Uterus (tissue), 4 donors: ENCODE measurements at places on chromosomes 3 and 15. TPM values are rescaled to one million over a fixed set of nuclear protein-coding genes. Genes with fewer than 3 reads are reported as not detected.

DNA sequence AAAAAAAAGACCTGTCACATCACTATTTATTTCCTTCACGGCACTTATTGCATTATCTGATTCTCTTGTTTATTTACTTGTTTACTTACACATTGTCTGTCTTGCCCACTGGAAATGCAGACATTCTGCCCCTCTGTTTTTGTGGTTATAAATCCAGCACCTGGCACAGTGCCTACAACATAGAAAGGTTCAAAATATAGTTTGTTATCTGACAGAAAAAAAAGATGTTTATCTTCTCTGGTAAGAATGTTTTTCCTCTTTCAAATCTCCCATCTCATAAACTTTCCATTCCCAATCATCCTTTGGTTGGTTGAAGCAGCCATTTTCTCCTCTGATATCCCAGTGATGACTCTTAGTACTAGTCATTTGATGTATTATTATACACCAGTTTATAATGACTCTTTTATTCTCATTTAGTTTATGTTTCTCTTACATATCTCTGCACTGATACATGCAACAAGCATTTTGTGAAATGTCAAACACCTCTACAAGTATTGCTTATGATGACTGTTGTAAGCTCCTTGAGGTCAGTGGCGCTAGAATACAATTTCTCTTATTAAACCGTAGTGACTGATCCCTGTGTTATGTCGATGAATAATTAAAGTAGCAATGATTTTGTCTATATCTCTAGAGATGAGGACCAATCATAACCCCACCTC lies 398.4 kb upstream of the TBL1XR1 start:
- H3K27ac ChIP-seq = no peak overlapping the region
- peaks cover 7% of the 10 kb centered on the region for H3K4me1 ChIP-seq
- no peaks in the 10 kb centered on the region for H3K36me3 ChIP-seq
- H3K27me3 ChIP-seq = no peaks in the 10 kb centered on the region

DNA sequence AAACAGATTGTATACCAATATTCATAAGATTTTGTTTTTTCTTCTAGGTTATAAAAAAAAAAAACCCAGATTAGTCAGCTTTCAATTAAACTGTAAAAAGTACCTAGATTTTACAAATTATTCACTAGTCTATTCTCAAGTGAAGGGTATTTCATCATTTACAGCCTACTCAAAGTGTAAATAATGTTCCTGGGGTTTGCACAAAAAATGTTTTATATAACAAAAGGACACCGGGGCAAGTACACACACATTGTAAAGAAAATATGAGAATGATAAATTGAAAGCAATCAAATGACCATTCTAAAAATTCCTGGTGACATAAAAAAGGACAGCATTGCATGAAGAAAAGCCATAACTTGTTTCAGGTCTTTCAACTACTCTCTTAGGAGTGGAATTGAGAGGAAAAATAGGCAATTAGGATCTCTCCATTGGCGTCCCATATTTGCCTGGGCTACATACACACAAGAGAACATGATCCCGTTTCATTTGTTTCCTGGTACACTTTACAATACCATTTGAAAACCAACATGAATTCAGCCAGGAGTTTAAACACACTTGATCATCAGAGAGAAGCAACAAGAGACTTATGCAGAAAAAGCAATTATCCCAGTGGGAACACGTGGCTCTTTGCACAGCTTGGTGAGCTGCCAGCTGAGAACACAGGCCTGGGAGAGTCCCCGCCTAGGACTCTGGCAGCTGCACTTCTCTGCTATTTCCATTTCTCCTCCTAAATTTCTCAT lies 1039.2 kb downstream of the ROBO1 start:
- no peaks in the 10 kb centered on the region for H3K4me1 ChIP-seq
- no peaks in the 10 kb centered on the region for H3K36me3 ChIP-seq
- H3K27me3 ChIP-seq = no peaks in the 10 kb centered on the region

DNA sequence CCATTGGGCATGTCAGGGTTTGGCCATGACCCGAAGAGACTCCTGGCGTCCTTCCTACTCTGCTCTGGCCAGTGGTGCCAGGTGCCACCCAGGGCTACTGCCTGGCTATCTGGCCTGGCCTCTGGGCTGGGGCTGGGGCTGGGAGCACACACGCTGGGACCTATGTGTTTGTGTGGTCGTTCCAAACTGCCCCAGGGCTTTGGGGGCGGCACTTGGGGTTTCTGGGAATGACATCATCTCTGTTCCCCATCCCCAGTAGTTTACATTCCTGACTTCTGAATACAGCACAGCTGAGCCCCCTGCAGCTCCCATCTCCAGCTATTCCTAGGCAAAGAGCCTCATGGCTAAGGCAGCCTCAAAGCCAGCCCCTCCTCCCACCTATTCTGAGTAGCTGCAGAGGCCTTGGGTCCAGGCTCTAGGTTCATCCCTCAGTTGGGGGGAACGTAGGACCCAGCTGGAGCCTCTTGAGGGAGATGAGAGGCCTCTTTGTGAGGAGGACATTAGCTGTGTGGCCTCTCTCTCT lies 24.3 kb downstream of the PLEKHO2 start:
- no peak overlapping the region for H3K4me3 ChIP-seq
- peaks cover 4% of the 10 kb centered on the region for H3K4me1 ChIP-seq
- H3K27ac ChIP-seq = peak overlapping the region; percentile 45
- H3K27me3 ChIP-seq = no peaks in the 10 kb centered on the region

GRCh38 chr3:5583920-5584319 lies 396.4 kb downstream of the EDEM1 start:
- H3K4me1 ChIP-seq = no peaks in the 10 kb centered on the region
- H3K36me3 ChIP-seq = no peaks in the 10 kb centered on the region
- H3K27ac ChIP-seq = no peak overlapping the region
- no peak overlapping the region for H3K4me3 ChIP-seq

GRCh38 chr3:72004749-72005292 lies 219.9 kb upstream of the PROK2 start:
- H3K4me1 ChIP-seq = no peaks in the 10 kb centered on the region
- no peaks in the 10 kb centered on the region for H3K36me3 ChIP-seq
- H3K27ac ChIP-seq = no peak overlapping the region
- peak; percentile 48 for DNase-seq
- no peak overlapping the region for H3K4me3 ChIP-seq
- H3K27me3 ChIP-seq = no peaks in the 10 kb centered on the region

DNA sequence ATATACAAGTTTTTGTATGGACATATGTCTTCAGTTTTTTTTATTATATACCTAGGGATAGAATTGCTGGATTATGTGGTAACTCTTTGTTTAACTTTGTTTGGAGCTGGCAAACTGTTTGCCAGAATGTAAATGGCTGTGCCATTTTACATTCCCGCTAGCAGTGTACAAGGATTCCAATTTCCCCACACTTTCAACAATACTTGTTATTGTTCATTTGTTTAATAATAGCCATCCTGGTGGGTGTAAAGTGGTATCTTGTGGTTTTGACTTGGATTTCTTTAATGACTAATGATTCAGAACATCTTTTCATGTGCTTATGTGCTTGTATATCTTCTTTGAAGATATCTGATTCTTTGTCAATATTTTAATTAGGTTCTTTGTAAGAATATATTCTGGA lies 64.4 kb downstream of the ZNF609 start:
- H3K27ac ChIP-seq = no peak overlapping the region
- H3K36me3 ChIP-seq = no peaks in the 10 kb centered on the region
- peaks cover 7% of the 10 kb centered on the region for H3K4me1 ChIP-seq
- no peak for DNase-seq
- H3K27me3 ChIP-seq = no peaks in the 10 kb centered on the region

DNA sequence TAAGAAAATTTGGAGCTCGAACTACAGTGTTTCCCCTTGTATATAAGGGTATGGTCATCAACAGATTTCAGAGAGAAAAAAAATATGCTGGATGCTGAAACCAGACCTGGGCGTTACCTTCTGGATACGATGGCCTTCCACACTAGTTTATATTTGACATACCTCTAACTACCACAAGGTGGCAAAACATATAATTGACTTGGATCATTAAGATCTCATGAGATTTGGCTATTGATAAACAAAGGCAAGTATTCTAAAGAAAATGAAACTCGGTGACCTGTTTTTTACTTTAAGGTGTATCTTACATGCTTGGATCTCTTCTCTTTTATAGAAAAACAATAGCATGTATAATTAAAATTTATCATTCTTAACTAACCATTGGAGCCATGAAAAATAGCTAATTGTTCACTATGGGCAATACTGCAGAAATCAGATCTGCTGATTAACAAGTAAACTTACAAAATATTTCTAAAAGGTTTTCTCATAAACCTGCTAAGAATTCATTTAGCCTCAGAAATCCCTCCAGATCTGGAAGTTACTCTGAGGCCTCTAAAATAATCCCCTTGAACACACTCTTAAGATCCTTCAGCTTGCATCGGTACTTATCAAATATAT lies 300.6 kb upstream of the KCNH8 start:
- H3K36me3 ChIP-seq = no peaks in the 10 kb centered on the region

DNA sequence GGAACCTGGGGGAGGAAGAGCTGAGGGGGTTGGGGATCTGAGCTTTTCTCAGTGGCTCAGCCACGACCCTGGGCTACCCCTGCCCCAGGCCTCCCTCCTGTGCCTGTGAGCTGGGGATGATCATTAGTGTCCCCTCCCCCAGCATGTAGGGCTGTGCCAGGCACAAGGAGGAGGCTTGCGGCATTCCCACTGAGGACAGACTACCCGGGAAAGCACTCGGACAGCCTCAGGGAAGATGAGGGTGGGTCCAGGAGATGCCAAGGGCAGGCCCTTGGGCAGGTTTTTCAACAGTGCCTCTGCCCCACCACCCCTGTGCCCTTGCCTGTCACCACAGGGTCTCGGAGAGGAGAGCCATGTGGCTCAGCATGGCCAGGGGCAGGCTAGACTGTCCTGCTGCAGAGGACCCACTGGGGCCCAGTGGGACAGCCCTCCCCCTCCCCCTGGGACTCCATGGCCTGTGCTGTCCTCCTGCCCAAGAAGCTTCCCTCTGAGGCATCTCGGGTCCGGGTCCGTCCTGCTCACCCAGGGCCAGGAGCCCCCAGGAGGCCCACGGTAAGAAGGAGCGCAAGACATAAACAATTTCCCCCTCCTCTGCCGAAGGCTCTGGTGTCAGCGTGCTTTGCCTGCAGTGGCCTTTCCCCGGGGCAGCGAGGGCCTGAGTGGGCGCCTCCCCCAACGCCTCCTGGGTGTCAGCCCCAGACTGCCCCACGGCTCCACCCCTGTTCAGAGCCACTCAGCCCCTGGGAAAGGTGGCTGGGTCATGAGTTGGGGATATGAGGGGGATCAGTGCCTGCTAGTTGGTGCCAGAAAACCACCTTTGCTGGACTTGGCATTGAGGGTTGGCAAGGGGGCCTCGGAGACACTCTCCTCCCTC lies 192.5 kb downstream of the GOLGA6L6 start:
- H3K36me3 ChIP-seq = no peaks in the 10 kb centered on the region
- no peak overlapping the region for H3K27ac ChIP-seq
- H3K4me3 ChIP-seq = no peak overlapping the region
- no peaks in the 10 kb centered on the region for H3K27me3 ChIP-seq
- H3K4me1 ChIP-seq = no peaks in the 10 kb centered on the region
- DNase-seq = peak; percentile 11

- H3K36me3 ChIP-seq = no peaks in the 10 kb centered on the region
- no peak overlapping the region for H3K4me3 ChIP-seq
- no peaks in the 10 kb centered on the region for H3K4me1 ChIP-seq
- H3K27me3 ChIP-seq = no peaks in the 10 kb centered on the region
- no peak overlapping the region for H3K27ac ChIP-seq
These were observed 186.7 kb downstream of the NFKBIZ start for GRCh38 chr3:102036017-102036416.

DNA sequence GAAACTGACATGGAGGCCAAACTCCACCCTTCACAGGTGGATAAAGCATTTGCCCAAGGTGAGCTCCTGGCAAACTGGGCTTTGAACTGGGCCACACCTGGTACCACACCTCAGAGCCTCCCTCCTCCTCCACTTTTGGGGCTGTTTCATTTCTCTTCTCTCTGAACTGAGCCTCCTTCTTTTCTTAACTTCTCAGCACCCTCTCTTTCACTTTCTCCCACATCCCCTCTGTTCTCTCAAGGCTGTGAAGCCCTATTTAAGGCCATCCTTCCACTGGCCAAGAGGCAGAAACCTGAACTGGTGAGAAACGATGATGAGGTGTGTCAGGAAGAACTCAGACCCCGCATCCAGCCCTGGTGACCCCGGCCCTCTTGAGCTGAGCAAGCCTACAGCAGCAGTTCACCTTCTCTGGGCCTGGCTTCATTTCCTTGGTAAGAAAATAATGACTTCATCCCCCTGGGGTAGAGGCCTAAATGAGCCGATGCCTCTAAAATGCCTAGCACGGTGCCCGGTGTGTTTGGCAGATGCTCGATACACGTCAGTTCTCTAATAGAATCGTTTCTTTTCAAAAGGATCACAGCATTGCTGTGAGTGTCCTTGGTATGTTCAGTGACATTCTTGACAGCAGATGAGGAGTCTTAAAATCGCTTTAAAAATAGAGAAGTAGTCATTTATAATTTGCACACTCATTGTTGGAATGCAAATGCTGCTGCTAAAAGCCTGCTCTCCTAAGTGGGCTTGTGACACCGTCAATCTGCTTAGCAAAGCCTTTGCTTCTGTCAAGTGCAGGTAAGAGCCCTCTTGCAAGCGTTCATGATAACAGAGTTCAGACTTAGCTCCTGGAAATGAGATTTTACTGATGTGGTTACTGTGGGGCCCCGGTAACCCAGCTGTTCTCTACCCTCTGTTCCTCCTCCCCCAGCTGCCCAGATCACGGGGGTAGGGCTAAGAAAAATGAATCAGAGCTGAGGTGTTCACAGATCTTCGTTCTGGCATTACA lies 97.7 kb upstream of the ATP2B2 start:
- H3K4me1 ChIP-seq = no peaks in the 10 kb centered on the region
- H3K36me3 ChIP-seq = no peaks in the 10 kb centered on the region
- DNase-seq = no peak
- no peaks in the 10 kb centered on the region for H3K27me3 ChIP-seq
- H3K4me3 ChIP-seq = no peak overlapping the region

- no peak overlapping the region for H3K27ac ChIP-seq
- H3K4me1 ChIP-seq = no peaks in the 10 kb centered on the region
- no peak for DNase-seq
These were observed 47.2 kb downstream of the LEO1 start for GRCh38 chr15:51924156-51925068.

Gene LRRN1
- total RNA-seq = 19.1 TPM

Gene CHRFAM7A
- 0.59 TPM for total RNA-seq

Gene EOMES
- total RNA-seq = not detected

Gene CCR4
- not detected for total RNA-seq

Gene TRH
- not detected for total RNA-seq

Gene ACP3
- total RNA-seq = not detected

Gene PEX5L
- 0.07 TPM for total RNA-seq

Gene ZNF619
- total RNA-seq = 3.1 TPM

Gene TIPIN
- total RNA-seq = 15.0 TPM

Gene HCN4
- not detected for total RNA-seq
